ENCODE measurements at places on chromosomes 7 and 10. TPM values are rescaled to one million over a fixed set of nuclear protein-coding genes. Genes with fewer than 3 reads are reported as not detected.

GRCh38 chr7:128000048-128000447 lies 31.2 kb downstream of the LRRC4 start:
- no peak for DNase-seq

GRCh38 chr10:74645692-74646091 lies 180.7 kb upstream of the KAT6B start:
- no peak for DNase-seq

Gene HOXA5
- 0.59 TPM for total RNA-seq

Gene SHTN1
- total RNA-seq = 106 TPM

Gene ZNF12
- total RNA-seq = 30.8 TPM

All from endothelial cell (in vitro differentiated cells).